ENCODE measurements at places on chromosomes 3 and 15.

DNA sequence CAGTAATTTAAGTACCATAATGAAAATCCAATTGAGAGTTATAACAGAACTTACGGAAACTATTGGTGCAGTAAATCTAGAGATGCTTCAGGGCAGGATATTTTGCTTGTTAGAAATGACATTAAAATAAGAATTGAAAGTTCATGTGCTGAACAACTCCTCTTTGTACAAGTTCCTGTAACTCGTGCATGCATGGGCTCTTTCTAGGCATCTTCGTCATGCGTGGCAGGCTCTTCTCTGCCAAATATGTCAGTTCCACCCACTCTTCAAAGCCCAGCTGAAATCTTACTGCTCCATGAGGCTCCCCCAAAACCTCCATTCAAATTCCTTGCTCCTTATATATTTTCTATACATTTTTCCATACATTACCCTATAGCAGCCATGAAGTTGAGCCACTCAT, 48.7 kb downstream of the FBN1 start:
- no peak overlapping the region for H3K27ac ChIP-seq
- H3K36me3 ChIP-seq: peaks cover 4% of the 10 kb centered on the region
- H3K4me3 ChIP-seq: no peak overlapping the region
- peaks cover 1% of the 10 kb centered on the region for H3K27me3 ChIP-seq
- no peak for DNase-seq
- H3K4me1 ChIP-seq: peaks cover 7% of the 10 kb centered on the region

DNA sequence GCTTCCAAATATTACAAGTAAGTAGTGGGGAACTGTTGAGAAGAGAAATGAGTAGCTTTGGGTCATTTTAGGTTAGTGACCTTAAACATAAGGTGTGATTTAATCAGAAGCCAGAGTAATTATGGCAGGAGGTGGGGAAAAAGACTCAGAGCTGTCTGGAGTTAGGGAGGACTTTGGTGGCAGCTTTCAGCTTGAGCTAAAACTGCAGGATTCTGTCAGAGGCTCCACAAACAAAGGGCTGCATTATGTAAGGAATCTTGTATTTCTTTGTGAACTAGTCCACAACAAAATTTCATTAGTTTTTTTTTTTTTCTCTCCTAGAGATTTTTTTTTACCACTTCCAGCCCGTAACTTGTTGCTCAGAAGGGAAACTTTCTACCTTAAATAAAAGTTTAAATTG, 345.3 kb downstream of the TIGIT start:
- H3K4me3 ChIP-seq: no peak overlapping the region
- H3K36me3 ChIP-seq: no peaks in the 10 kb centered on the region
- peaks cover 3% of the 10 kb centered on the region for H3K4me1 ChIP-seq
- DNase-seq: no peak
- no peak overlapping the region for H3K27ac ChIP-seq
- no peaks in the 10 kb centered on the region for H3K27me3 ChIP-seq

- H3K36me3 ChIP-seq: no peaks in the 10 kb centered on the region
- H3K27ac ChIP-seq: no peak overlapping the region
- DNase-seq: no peak
- no peaks in the 10 kb centered on the region for H3K27me3 ChIP-seq
- no peaks in the 10 kb centered on the region for H3K4me1 ChIP-seq
Observed at GRCh38 chr3:6119367-6119766, 741.5 kb upstream of the GRM7 start.

- DNase-seq: peak; percentile 1
- no peak overlapping the region for H3K4me3 ChIP-seq
- no peaks in the 10 kb centered on the region for H3K27me3 ChIP-seq
- no peaks in the 10 kb centered on the region for H3K4me1 ChIP-seq
- no peaks in the 10 kb centered on the region for H3K36me3 ChIP-seq
Observed at GRCh38 chr3:30146978-30147377, 459.4 kb upstream of the TGFBR2 start.

DNA sequence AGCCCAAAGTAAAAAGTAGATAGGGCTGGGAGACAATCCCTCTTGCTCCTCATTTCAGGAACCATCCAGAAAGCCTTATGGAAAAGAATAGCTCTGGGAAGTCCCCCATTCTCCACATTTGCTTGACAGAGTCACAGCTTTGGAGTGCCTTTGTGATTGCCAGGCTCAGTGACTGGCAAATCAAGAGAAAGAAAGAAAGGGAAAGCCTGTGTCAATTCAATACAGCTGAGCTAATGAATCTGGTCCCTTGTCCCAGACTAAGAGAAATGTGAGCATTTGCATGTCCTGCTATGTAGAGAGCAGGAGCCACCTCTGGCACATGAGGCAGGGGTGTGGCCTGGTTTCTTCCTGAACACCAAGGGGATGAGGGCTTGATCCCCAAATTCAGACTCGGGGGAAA, 14.9 kb upstream of the CTNNB1 start:
- no peak overlapping the region for H3K27ac ChIP-seq
- H3K27me3 ChIP-seq: no peaks in the 10 kb centered on the region
- H3K4me1 ChIP-seq: peaks cover 6% of the 10 kb centered on the region
- DNase-seq: no peak
- H3K36me3 ChIP-seq: no peaks in the 10 kb centered on the region

DNA sequence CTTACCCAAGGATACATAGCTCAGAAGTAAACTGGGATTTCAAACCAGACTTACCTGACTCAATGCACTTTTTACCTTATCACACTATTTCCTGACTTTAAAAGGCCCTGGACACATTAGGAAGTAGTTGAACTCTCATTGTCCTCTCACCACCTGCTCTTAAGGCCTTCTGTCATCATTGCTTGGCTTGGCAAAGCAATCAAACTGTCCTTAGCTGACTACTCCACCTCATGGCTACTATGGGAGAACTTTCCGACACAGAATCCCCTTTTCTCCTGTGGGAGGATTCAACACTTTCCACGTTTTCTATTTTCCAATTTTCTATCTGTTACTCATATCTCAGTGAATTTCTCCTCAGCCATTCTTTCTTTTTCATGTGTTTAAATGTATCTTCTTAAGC, 55.4 kb downstream of the ZNF148 start:
- H3K4me1 ChIP-seq: peaks cover 3% of the 10 kb centered on the region
- H3K4me3 ChIP-seq: no peak overlapping the region
- H3K27ac ChIP-seq: no peak overlapping the region
- peaks cover 63% of the 10 kb centered on the region for H3K36me3 ChIP-seq
- H3K27me3 ChIP-seq: no peaks in the 10 kb centered on the region

- peaks cover 9% of the 10 kb centered on the region for H3K4me1 ChIP-seq
- H3K4me3 ChIP-seq: no peak overlapping the region
- no peaks in the 10 kb centered on the region for H3K27me3 ChIP-seq
- no peak for DNase-seq
- no peaks in the 10 kb centered on the region for H3K36me3 ChIP-seq
Observed at GRCh38 chr3:185582236-185582635, 3.9 kb upstream of the SENP2 start.

GRCh38 chr3:36095238-36095637, 285.1 kb upstream of the STAC start:
- no peaks in the 10 kb centered on the region for H3K27me3 ChIP-seq
- no peak overlapping the region for H3K27ac ChIP-seq

GRCh38 chr3:190056742-190057141, 64.0 kb downstream of the P3H2 start:
- no peaks in the 10 kb centered on the region for H3K36me3 ChIP-seq
- no peak overlapping the region for H3K27ac ChIP-seq
- no peak overlapping the region for H3K4me3 ChIP-seq
- peaks cover 22% of the 10 kb centered on the region for H3K4me1 ChIP-seq
- no peak for DNase-seq

- peaks cover 8% of the 10 kb centered on the region for H3K4me1 ChIP-seq
- DNase-seq: no peak
- no peak overlapping the region for H3K4me3 ChIP-seq
Observed at GRCh38 chr3:29137601-29138000, 143.3 kb upstream of the RBMS3 start.

DNA sequence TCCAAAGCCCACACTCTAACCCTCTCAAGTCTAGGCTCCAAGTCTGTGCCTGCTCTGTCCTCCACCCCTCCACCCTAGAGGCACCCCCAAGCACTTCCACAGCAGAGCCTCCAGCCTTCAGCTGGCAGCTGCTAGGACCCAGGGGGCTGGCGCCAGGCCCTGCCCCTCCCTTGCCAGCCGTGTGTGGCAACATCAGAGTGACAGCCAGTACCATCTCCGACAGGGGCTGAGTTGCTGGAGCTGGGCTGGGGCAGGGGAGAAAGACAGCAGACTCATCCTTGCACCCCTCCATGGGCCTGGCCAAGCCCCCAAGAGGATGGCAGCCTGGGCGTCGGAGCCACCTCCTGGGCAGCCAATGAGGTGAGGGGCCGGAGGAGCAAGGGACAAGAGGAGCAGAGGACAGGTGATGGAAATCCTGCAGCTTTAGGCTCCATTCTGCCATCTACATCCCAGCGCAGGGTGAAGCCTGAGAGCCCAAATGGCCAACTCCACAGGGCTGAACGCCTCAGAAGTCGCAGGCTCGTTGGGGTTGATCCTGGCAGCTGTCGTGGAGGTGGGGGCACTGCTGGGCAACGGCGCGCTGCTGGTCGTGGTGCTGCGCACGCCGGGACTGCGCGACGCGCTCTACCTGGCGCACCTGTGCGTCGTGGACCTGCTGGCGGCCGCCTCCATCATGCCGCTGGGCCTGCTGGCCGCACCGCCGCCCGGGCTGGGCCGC, at the start of gene GPR62:
TSS of gene GPR62 (plus strand) at position 207 of the 718 bp plus-strand sequence. CDS start at position 479, 272 bp downstream.
- H3K4me3 ChIP-seq: no peak within 1 kb of the TSS
- no peak within 1 kb of the TSS for H3K27ac ChIP-seq
- peaks cover 7% of the 10 kb centered on the region for H3K4me1 ChIP-seq
- peaks cover 18% of the 10 kb centered on the region for H3K36me3 ChIP-seq

GRCh38 chr3:95615592-95616310, 1198.6 kb upstream of the EPHA6 start:
- DNase-seq: no peak
- H3K27me3 ChIP-seq: no peaks in the 10 kb centered on the region
- H3K4me1 ChIP-seq: no peaks in the 10 kb centered on the region
- H3K27ac ChIP-seq: no peak overlapping the region
- no peaks in the 10 kb centered on the region for H3K36me3 ChIP-seq

DNA sequence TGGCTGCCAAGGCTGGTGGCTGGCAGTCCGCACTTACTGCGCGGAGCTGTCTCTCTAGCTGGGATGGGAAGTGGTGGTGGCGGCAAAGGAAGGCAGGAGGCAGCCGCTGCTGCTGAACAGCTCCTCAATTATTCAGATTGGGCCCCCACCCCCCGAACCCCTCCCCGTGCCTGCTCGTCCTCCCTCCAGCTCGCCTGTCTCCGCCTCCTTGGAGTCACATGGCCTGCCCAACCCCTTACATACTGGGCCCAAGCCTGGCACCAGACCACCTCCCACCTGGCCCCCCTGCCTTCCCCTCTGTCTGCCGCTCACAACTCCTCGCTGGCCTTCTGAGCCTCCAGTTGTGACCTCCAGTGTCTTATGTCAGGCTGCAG, at the start of gene SLC7A14:
TSS of gene SLC7A14 (minus strand) at position 139 of the 374 bp plus-strand sequence. CDS start 59,139 bp downstream, outside the sequence.
- H3K27me3 ChIP-seq: peaks cover 3% of the 10 kb centered on the region
- H3K4me1 ChIP-seq: no peaks in the 10 kb centered on the region
- no peak for DNase-seq
- no peaks in the 10 kb centered on the region for H3K36me3 ChIP-seq

GRCh38 chr15:25718169-25718536, 145.0 kb downstream of the ATP10A start:
- no peak overlapping the region for H3K4me3 ChIP-seq
- H3K4me1 ChIP-seq: peaks cover 9% of the 10 kb centered on the region
- DNase-seq: no peak
- H3K27me3 ChIP-seq: no peaks in the 10 kb centered on the region
- H3K27ac ChIP-seq: no peak overlapping the region
- H3K36me3 ChIP-seq: no peaks in the 10 kb centered on the region

DNA sequence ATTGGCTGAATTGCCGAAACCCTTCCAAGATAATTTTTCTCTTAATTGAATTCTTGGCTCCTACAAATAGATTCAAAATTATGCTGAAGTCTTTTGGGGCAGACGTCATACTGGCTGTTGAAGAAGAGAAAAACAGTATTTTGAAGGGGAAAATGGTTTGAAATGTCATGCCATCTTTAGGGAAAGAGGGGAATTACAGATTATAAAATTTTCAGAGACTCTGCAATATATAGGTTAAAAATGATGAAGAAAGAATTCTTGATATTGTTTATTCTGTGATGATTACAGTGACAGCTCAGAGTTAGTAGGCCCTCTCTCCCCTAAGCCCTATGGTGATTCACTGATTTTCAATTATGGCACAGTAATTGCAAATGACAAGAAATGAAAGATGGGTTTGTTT, 86.1 kb downstream of the CGNL1 start:
- H3K4me1 ChIP-seq: peaks cover 8% of the 10 kb centered on the region
- no peak overlapping the region for H3K4me3 ChIP-seq
- no peak overlapping the region for H3K27ac ChIP-seq

DNA sequence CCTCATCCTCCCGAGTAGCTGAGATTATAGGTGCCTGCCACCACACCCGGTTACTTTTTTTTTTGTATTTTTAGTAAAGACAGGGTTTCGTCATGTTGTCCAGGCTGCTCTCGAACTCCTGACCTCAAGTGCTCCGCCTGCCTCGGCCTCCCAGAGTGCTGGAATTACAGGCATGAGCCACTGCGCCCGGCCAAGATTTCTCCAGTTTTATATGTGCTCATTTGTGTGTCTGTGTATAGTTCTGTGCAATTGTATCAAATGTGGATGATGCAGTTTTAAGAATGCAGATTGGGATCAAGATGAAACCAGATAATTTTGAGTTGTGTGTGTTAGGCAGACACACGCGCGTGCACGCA, 68.3 kb downstream of the SLCO3A1 start:
- peaks cover 2% of the 10 kb centered on the region for H3K4me1 ChIP-seq
- no peaks in the 10 kb centered on the region for H3K36me3 ChIP-seq
- H3K27ac ChIP-seq: no peak overlapping the region

DNA sequence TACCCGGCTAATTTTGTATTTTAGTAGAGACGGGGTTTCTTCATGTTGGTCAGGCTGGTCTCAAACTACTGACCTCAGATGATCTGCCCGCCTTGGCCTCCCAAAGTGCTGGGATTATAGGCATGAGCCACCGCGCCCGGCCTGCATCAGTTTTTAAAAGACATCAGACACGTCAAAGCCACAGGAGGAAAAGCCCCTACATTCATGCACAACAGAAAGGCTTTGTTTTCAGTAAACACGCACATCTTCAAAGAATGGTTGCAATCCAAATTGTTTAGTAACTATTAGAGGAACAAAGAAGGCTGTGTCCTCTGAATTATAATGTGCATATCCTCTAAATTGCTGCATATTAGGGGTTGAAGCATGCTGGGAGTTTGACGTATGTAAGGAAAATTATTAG, 53.3 kb downstream of the BTD start:
- H3K4me3 ChIP-seq: no peak overlapping the region
- H3K27ac ChIP-seq: no peak overlapping the region
- no peak for DNase-seq
- H3K27me3 ChIP-seq: no peaks in the 10 kb centered on the region
- H3K4me1 ChIP-seq: peaks cover under 1% of the 10 kb centered on the region
- no peaks in the 10 kb centered on the region for H3K36me3 ChIP-seq

GRCh38 chr15:39200586-39200985, 380.3 kb upstream of the THBS1 start:
- H3K27me3 ChIP-seq: no peaks in the 10 kb centered on the region
- H3K36me3 ChIP-seq: no peaks in the 10 kb centered on the region
- H3K4me1 ChIP-seq: peaks cover 5% of the 10 kb centered on the region
- no peak overlapping the region for H3K27ac ChIP-seq

DNA sequence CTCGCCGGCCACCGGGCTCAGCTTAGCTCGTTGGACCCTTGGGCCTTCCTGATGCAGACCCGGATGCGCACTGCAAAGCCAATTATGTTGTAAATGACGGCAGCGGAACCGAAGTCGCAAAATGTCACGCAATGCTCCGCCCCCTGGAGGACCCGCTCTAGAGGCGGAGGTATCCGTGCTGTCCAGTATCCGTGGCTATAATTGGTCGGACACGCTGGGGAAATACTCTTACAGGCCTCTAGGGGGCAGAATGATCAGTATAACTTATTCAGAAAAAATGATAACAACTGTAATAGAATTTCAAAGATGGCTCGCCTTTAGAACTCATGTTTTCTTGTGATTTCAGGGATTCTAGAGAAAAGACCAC, at the start of gene PRR23B:
TSS of gene PRR23B (minus strand) at position 59 of the 367 bp plus-strand sequence. CDS start 265 bp downstream, outside the sequence.
- no peaks in the 10 kb centered on the region for H3K4me1 ChIP-seq
- no peak for DNase-seq
- no peaks in the 10 kb centered on the region for H3K27me3 ChIP-seq
- H3K27ac ChIP-seq: no peak within 1 kb of the TSS
- H3K36me3 ChIP-seq: no peaks in the 10 kb centered on the region
- H3K4me3 ChIP-seq: no peak within 1 kb of the TSS
